Body of pancreas (tissue), 4 donors: ENCODE measurements at places on chromosomes 6 and 20.

- DNase-seq = peak; percentile 56
Measured at GRCh38 chr6:34656378-34657036, 40.1 kb downstream of the ILRUN start.

DNA sequence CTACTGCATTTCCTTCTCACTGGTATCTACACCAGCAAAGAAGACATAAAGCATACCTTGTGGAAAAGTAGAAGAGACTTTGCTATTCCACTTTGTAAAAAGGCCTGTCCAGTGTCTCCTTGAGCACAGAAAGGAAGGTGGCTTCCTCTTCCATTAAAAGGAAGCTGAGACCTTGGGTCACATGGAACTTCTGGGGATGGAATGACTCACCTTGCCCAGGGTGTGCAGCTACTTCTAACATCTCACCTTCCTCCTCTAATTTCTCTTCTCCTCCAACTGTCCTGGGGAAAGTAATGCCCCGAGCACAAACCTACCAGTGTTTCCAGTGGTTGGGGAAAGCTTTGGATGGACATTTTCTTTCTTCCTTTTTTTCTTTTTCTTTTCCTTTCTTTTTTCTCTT is 848.8 kb upstream of the MAP3K7 start:
- no peak for DNase-seq

GRCh38 chr20:22542427-22542826 is 41.9 kb downstream of the FOXA2 start:
- no peak for DNase-seq

DNA sequence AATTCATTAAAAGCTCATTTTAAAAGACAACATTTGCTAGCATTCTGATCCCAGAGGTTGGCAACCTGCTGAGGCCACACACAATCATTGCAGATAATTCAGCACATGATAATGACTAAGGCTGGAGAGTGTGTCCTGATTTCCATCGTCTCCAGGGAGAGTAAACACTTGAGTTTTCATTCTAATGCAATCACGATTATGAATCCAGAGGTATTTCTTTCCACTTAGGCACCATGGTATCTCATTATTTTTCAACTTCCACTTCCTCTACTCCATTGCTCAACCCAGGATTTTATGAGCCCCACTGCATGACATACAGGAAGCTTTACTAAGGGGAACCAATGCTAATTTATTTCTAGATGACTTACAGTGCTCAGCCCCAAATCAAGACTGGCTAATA is 273.8 kb upstream of the AGPAT4 start:
- no peak for DNase-seq

DNA sequence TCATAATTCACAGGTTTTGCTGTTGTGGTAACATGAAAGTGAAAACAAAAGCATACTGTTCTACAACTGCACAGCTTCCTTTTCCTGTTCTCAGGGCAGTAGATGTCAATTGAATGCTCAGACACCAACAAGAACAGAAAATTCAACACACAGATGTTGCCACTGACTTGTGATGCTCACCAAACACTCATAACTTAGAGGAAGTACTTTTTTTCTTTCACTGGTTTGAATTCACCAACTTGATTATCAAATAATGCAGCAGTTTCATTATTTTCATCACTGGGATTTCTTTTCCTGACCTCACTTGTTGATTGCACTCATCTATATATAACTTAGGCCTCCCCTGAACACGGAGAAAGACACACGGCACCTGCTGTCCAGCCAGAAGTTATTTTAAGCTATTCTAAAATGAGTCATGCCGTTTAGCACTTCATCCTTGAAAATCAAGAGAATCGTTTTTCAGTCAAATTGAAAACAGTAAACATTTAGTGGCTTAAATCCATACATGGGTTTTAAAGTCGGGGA is 949 bp downstream of the TXLNB start:
- DNase-seq = no peak

GRCh38 chr6:114579486-114579885 is 236.7 kb upstream of the HS3ST5 start:
- no peak for DNase-seq

- no peak for DNase-seq
Measured at GRCh38 chr6:90870561-90870960, 283.7 kb upstream of the MAP3K7 start.

DNA sequence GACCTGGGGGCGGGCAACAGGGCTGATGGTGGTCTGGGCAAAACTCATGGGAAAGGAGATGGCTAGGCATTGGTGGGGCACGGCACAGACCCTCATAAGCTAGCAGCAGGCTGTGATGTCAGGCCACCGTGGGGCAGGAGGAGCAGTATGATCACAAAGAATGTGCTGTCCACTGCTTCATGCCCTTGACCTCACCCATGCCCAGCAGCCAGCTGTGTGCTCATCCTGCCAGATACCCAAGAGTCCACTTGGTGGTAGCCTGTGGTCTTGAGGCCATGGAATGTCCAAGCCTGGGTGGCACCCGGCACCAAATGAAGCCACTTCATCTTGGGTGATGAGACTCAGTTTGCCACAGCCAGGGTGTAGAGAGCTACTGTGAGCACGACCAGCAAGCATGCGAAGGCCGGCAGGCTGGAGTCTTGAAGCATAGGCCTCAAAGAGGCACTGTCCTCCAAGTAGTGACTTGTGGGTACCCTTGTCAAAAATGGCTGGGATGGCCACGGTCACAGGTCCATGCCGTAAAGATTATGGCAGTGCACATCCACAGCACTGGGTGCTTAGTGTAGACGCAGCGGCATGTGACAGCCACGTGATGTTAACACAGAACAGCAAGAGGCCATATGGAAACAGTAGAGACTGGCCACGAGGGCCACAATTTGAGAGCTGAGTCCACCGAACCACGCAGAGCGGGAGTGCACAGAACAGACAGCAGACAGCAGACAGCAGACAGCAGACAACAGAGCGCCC is 19.0 kb downstream of the PLAGL2 start:
- DNase-seq = no peak

DNA sequence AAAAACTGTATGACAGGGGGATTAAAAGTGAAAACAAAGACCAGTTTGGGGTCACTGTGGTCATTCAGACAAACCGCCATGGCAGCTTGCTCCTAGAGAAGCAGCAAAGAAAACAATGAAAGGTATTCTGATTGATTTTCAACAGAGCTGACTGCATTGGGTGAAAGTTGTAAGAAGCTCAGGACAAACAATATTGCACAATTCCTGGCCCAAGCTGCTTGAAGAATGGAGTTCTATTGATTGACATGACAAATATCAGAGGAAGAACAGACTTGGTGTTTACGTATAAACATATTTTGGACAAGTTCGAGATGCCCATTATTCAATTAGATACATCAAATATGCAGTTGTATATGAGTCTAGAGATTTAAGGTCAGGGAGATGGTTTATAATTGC is 62.0 kb downstream of the TRIM38 start:
- DNase-seq = no peak

- peak; percentile 60 for DNase-seq
Measured at GRCh38 chr6:35662999-35663398, 25.7 kb downstream of the FKBP5 start.

GRCh38 chr6:154206141-154206540 is 150.5 kb downstream of the IPCEF1 start:
- no peak for DNase-seq

- DNase-seq = no peak
Measured at GRCh38 chr6:87742106-87742505, 40.1 kb upstream of the AKIRIN2 start.

DNA sequence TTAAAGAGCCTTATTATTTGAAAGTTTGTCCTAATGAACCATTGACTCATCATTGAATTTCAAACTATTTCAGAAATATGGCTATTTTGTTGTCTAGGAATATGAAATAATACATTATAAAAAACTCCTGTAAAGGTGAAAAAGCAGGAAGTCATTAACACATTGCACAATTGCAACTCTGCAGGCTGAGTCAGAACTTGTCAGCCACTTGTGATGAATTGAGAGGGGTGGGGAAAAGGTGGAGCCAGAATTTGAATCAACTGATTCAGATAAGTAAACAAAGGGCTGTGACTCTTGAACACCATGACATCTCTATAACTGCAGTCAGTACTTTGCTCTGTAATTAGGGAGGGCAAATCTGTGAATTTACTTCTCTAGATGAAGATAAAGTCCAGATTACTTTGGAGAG is 6.0 kb downstream of the C6orf141 start:
- DNase-seq = peak; percentile 87

- DNase-seq = no peak
Measured at GRCh38 chr20:24701668-24702067, 232.2 kb downstream of the SYNDIG1 start.

GRCh38 chr6:28944412-28944865 is 20.7 kb upstream of the TRIM27 start:
- peak; percentile 63 for DNase-seq

DNA sequence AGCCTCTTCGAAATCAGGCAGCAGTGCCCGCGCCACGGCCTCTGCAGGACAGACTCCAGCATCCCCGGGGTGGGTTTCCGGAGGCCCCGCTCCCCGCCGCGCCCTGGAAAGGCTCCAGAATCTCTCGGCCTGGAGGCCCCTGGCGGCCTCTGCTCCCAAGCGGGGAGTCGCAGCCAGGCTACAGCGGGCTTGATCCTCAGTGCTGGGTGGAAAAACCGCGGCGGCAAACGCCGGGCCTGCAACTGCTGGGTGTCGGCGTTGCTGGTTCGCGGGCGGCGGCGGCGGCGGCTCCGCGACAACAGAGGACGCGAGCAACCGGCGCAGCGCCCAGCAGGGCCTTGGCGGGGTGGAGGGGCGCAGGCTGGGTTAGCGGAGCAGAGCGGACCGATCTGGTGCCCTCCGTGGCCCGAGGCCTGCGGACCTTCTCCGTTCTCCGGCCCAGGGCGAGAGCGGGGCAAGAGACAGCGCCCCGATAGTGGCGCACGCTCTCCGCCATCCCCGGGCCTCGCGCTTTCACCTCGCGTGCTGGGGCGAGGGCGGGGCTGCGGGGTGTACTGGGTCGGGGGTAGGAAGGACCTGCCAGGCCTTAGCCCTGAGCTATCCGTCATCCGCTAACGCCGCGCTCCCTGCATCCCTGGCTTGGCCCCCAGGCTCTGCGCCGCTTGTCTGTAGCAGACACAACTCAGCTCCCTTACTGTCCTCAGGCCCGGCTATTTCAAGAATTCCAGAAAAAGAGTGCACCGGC is 3.4 kb upstream of the ZNF292 start:
- DNase-seq = peak; percentile 53

DNA sequence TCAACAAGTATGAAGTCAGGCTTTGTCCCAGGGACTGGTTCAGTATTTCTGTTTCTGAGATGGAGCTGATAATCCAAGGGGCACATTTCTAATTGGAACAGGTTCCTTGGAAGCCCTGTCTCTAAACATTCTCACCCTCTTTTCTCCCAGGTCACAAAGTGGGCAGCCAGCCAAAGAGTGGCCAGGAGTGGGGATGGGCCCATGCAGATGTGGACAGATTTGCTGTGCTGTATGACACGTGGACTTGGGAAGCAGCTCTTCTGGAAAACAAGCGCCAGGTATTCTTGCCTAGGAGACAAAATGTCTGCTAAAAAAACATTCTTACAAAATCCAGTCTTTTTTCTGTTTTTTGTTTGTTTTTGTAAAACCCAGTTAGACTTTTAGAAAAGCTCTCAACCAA is 140.2 kb downstream of the CD164 start:
- no peak for DNase-seq

DNA sequence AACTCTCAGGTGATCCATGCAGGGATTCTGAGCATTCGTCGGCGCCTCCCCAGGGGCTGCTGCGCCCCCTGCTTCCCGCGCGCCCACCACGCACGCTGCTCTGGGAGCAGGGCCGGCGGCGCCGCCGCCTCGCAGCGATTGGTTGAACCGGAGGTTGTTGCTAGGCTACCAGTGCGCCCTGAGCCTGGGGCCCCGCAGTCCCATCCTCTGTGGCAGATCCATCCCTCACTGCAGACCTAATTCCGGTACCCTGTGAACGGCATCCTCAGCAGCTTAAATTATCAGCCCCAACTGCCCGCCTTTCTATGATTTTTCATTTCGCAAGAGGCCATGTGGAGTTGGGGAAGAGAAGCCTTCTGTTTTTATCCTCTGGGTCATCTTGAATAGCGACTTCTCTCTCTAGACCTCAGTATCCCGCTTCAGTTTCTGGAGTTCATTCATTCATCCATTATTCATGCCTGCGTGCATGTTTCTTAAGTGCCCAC is 15.4 kb downstream of the PNPLA1 start:
- DNase-seq = no peak

GRCh38 chr6:49653942-49654341 is 17.3 kb upstream of the RHAG start:
- no peak for DNase-seq

DNA sequence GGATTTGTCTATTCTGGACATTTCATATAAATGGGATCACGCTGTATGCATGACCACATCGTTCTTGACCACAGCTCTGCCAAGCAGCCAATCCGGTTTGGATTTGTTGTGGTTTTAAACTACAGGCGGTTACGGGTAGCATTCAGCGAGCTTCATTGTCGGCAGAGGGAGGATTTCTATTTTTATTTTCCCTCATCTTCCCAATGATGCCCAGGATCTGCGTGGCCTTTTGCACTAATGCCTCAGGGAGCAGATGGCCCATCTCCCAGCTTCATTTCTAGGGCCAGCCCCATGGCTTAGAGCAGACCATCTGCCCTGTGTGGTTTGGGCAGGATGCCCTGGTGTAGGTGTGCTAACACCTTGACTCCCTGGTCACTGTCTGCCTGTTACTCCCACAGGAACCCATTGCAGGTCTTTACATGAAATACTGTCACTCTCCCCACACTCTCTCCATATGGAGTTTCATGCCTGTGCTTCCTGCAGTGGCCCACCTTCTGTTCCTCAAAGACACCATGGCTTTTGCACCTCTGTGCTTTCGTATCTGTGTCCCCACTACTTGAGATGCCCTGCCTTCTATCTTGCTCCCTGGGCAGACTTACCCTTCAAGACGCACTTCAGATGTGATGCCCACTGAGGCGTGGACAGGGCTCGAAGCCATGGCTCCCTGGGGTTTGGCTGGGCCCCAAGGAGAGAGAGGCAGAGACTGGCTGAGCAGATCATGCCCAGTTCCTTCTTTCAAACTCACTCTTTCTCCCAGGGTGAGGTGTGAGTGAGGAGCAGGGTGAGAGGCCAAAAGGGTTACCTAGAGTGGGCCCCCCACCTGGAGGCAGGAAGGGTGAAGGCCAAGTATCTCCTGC is 26.0 kb downstream of the SDCBP2 start:
- no peak for DNase-seq

GRCh38 chr6:166970776-166971175 is 14.4 kb upstream of the RNASET2 start:
- no peak for DNase-seq

DNA sequence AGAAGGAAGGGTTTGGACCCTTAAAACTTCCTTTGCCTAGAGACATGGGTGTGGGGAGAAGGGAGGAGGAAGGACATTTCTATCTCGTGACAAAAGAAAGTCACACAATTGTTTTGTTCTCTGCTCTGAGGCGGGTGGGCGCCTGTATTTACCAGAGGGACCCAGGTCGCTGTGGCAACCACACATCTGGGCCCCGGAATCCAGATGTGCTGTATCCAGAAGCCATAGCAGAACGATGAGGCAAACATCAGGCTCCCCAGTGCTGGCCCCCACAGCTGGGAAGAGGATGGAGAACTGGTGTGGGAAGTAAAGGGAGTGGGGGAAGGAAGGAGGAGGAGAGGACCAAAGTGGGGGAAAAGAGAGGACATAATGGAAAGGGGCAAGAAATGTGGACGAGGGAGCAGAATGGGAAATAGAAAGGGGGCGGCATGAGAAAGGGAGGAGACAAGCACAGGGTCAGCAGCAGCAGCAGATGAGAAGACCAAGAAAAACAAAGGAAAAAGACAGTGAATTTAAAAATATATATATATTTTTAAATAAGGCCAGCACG is 3.4 kb upstream of the TNXB start:
- no peak for DNase-seq
